ENCODE measurements at places on chromosomes 7 and 10.

GRCh38 chr7:74202841-74203556, 6.8 kb upstream of the LAT2 start:
- peak; percentile 29 for DNase-seq

- DNase-seq = no peak
Measured at GRCh38 chr7:17212188-17212587, 86.3 kb upstream of the AHR start.

- no peak for DNase-seq
Measured at GRCh38 chr7:1246871-1247526, 14.3 kb downstream of the UNCX start.

GRCh38 chr10:103652599-103653281, 159.2 kb downstream of the NEURL1 start:
- DNase-seq = no peak

- no peak for DNase-seq
Measured at GRCh38 chr7:68629-69028, 123.7 kb upstream of the FAM20C start.

DNA sequence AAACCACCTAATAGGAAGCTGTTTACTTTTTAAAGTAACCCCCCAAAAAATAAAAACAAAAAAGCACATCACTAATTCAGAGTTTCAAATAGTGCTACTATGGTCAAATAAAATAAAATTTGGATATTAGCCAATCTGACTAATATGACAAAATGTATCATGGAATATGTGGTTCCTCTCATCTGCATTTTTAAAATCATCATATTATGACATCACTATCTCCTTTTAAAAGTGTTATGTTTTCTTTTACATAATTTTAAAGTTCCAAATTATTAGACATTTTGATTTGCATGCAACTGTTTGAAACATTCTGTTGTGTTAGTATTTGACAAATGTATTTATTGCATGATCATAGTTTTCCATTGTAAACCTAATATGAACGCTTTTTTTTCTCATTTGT, 110.4 kb downstream of the AASS start:
- no peak for DNase-seq

DNA sequence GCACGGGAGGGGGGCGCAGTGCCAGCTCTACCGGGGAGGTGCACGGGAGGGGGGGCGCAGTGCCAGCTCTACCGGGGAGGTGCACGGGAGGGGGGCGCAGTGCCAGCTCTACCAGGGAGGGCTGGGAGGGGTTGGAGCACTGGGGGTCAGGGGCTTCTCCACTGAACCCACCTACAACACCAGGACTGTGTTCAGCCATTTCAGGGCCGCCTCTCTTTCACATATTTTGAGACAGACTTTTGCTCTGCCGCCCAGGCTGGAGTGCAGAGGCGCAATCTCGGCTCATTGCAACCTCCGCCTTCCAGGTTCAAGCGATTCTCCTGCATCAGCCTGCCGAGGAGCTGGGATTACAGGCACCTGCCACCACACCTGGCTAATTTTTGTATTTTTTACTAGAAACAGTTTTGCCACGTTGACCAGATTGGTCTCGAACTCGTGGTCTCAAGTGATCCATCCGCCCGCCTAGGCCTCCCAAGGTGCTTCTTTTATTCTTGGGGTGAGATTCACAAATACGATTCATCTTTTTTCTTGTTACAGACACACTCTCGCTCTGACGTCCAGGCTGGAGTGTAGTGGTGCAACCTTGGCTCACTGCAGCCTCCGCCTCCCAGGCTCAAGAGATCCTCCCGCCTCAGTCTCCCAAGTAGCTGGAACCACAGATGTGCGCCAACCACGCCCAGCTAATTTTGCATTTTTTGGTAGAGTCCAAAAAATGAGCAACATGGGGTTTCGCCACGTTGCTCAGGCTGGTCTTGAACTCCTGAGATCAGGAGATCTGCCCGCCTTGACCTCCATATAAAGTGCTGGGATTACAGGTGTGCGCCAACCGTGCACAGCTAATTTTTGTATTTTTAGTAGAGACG, 37.0 kb downstream of the ADAP1 start:
- no peak for DNase-seq

DNA sequence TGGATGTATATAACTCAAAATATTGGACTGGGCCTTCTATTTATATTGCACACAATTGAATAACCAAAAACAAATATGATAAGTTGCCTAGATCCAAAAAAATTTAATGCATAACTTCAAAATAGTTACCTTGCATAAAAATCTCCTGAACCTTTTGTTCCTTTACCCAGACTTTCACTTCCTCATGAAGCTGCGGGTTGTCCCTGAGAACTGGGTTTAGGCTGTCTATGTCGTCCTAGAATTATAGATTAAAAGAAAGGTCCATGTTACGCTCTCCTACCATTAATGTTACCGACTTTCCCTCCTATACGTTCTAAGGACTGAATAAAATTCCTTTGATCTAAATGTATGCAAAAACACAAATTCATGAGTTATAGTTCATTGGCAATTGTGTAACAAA, 86.6 kb downstream of the NRBF2 start:
- no peak for DNase-seq

DNA sequence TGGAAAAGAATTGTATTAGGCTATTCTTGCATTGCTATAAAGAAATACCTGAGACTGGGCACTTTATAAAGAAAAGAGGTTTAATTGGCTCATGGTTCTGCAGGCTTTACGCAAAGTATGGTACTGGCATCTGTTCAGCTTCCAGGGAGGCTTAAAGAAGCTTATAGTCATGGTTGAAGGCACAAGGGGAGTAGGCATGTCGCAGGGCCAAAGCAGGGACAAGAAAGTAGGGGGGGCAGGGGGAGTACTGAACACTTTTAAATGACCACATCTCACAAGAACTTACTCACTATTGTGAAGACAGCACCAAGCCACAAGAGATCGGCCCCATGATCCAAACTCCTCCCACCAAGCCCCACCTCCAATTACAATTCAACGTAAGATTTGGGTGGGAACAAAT, 152.5 kb upstream of the PHF14 start:
- DNase-seq = no peak

DNA sequence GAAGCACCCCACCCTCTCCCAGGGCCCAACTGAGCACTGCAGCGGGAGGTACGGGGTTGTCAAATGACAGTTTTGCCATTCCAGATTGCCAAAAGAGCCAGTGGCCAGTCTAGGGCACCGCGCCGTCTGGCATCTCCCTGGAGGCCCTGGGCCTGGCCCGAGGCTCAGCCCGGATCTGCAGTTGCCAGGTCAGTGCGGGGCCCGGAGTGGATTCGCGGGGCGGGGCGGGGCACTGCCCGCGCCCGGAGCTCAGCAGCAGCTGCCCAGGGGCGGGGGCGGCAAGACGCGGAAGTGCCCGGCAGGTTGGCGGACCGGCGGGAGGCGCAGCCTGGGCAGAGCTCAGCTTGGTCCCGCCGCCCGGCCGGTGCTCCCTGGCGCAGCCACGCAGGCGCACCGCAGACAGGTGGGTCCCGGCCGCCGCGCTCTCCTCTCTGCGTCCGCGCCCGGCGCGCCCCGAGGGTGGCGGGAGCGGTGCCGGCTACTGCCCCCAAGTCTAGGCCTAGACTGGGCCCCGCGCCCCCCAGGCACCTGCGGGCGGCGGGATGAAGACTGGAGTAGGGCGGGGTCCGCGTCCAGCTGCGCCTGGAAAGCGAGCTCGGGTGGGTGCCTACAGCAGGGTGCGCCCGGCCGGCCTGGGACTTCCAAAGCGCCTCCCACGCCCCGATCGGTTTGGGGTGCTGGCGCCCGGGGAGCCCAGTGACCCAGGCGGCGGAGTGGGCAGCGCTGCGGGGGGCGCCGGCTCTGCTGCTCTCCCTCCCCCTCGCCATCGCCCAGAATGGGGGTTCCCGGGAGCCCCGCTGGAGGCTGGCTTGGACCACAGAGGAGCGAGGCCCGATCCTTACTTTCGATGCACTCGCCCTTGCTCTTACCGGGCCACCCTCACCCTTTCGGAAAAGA, at the start of gene IRF5:
Gene IRF5 (plus strand): TSS at position 281 of the 897 bp plus-strand sequence. CDS start 4,155 bp downstream, outside the sequence.
- DNase-seq = peak; percentile 26

DNA sequence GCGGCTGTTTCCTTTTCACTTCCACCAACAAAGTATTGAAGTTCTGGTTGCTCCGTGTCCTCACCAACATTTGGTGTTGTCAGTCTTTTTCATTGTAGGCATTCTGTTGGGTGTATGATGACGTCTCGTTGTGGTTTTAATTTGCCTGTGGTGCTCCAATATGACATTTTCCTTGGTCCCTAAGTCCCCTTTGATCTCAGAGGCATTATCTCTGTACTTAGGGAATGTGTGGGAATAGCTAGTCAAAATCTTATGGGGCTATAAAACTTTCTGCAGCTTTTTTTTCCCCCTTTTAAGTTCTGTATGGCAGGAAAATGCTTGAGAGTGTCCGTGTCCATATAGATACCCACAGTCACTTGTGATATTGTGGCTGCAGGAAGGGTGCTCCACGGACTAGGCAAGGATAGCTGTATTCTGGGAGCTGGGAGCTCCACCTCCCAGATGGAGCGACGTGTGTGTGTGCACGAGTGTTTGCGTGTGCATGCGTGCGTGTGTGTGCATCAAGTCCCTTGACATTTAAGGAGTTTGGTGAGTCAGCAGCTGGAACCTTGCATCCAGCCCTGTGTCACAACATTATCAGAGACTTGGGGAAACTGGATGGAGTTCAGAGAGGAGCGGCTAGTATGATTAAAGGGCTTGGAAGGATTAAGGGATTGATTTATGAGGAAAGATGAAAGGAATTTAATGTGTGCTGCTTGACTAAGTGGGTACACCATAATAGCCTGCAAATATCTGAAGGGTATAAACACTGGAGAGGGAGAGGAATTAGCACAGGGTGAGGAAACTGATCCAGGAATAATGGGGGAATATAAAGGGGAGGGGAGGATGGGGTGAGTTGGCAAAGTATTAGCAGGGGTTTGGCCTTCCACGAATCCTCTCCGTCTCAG, 66.8 kb downstream of the LRMDA start:
- no peak for DNase-seq

- DNase-seq = no peak
Measured at GRCh38 chr10:110109511-110109910, 97.9 kb upstream of the MXI1 start.

DNA sequence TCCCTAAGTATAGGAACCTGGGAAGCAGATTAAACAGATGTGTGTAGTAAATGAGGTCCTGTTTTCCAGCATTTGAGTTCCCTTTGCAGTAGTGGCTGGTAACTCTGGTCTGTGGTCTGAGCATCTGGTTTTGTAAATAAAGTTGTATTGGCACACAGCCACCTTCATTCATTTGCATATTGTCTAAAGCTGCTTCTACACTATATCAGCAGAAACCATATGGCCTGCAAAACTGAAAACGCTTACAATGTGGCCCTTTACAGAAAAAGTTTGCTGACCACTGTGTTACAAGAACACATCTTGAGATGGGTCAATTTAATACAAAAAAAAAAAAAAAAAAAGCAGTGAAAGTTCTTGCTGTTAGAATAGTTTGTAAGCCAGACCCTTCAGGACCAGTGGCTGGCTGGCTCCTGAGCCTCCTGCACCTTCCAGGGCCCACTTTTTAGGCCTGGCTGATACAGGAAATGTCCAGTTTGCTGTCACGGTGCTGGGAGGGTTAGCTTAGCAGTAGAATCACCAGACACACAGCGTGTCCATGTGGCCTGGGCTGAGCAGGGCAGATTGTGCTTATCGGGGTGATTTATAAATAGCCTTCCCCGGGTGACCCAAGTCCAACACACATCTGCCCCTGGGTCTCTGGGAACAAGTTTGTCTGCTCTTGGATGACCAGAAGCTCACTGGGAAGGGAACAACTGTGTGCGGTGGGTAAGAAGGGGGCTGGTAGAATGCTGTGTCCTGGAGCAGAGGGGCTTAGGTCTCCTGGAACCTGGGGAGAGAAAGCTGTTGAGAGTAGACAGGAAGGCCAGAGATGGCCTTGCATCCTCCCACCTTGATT, 1.4 kb downstream of the C10orf71 start:
- no peak for DNase-seq

GRCh38 chr10:14707481-14707880, 67.2 kb downstream of the FAM107B start:
- DNase-seq = no peak

- DNase-seq = no peak
Measured at GRCh38 chr7:145050415-145050814, 214.6 kb upstream of the TPK1 start.

DNA sequence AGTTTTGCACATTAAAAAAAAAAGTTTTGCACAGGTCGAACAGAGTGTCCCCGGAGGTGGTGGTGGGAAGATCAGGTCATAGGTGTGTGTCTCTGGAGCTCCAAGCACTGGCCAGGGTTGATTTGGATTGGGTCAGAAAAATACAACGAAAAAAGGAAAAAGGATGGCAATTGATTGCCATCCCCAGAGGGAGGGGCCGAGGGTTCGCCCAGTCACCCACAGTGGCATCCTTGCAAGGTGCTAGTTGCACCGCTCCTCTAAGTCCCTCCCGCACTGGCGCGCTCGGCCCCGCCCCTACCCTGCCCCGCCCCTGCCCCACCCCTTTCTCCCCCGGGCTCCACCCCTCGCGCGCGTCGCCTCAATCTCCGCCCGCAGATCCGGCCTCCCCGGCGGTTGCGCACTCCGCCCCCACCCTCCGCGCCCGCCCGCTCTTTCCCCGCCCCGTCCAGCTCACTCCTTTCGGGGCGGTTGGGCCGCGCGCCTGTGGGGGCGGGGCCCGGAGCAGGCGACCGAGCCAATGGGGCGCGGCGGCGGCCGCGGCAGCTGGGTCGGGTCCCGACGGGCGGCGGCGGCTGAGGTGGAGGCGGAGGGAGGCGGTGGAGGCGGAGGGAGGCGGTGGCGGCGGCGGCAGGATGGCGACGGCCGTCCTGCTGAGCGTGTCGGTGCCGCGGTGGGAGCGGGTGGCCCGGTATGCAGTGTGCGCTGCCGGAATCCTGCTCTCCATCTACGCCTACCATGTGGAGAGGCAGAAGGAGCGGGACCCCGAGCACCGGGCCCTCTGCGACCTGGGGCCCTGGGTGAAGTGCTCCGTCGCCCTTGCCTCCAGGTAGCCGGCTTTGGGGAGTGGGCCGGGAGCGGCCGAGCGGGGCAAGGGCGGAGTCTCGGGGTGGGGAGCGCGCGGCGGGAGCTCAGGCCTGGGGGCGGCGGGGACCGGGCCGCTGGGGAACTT, 31.5 kb upstream of the ERV3-1 start:
- DNase-seq = peak; percentile 96

DNA sequence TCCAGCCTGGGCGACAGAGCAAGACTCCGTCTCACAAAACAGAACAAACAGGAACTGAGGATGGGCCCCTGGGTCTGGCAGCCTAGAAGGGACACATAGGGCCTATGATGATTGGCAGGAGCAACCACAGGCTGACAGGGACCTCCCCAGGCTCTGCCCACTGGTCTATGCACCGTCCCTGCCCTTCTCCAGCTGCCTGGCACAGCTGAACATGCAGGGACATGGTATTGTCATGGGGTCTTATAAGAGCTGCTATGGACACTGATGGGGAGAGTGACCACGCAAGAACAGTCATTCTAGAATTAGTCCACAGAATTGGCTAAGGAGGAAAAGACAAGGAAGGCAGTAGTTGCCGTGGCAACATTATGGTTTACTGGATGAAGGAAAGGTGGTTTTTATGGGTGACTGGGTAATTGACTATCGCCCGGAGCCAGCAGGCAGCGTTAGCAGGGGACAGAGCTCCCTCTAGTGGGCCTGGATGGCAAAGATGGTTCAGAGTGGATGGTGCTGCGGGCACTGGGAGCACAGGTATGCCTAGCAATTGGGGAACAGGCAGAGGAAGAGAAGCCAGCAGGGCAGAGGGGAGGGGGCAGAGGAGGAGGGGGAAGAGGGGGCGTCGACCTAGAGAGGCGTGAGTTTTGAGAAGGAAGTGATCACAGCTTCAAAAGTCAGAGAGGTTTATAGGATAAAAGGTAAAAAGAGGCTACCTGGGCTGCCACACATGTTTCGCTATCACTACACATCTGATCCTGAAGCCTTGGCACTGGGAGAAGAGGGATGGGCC, 7.8 kb upstream of the TRIM56 start:
- peak; percentile 86 for DNase-seq
